ENCODE measurements at places on chromosomes 16 and 17. TPM values are rescaled to one million over a fixed set of nuclear protein-coding genes. Genes with fewer than 3 reads are reported as not detected.

PIPOX gene
- total RNA-seq = 7.8 TPM

ACSM2A gene
- total RNA-seq = not detected

KRTAP2-3 gene
- not detected for total RNA-seq

- peak; percentile 45 for DNase-seq
These were observed 1.2 kb downstream of the UBALD2 start for GRCh38 chr17:76266244-76266938.

- DNase-seq = no peak
These were observed 27.0 kb upstream of the AKTIP start for GRCh38 chr16:53530046-53530445.

GRCh38 chr17:77002103-77003045, 134.2 kb downstream of the MGAT5B start:
- DNase-seq = peak; percentile 47

All from A673 (cell line).